ENCODE measurements at places on chromosomes 3 and 15.

- no peak for DNase-seq
Observed at GRCh38 chr15:50979041-50979440, 70.6 kb downstream of the AP4E1 start.

GRCh38 chr15:52252781-52253180, 42.8 kb downstream of the MYO5C start:
- DNase-seq: peak; percentile 91

DNA sequence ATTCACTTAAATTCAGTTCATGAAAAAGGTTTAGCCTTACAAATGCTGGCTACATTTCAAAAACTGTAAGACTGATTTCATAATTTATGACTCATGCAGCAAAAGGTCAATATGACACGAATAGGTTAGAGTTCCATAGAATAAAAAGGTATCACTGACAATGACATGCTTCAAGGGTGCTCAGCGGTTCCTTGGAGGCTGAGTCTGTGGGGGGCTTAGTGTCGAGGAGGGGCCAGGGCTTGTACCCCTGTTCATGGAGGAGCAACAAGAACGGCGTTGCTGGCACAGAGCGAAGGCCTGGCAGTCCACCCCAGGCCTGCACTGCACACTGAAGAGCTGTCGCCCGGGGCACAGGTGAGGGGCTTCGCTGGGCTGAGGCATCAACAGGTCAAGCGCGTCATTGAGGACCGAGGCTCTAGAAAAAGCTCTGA, 174.2 kb downstream of the NR1D2 start:
- peak; percentile 43 for DNase-seq

GRCh38 chr15:75452865-75453702, 1.6 kb upstream of the SIN3A start:
- no peak for DNase-seq

GRCh38 chr3:10758304-10759037, 57.6 kb upstream of the SLC6A11 start:
- DNase-seq: peak; percentile 76

DNA sequence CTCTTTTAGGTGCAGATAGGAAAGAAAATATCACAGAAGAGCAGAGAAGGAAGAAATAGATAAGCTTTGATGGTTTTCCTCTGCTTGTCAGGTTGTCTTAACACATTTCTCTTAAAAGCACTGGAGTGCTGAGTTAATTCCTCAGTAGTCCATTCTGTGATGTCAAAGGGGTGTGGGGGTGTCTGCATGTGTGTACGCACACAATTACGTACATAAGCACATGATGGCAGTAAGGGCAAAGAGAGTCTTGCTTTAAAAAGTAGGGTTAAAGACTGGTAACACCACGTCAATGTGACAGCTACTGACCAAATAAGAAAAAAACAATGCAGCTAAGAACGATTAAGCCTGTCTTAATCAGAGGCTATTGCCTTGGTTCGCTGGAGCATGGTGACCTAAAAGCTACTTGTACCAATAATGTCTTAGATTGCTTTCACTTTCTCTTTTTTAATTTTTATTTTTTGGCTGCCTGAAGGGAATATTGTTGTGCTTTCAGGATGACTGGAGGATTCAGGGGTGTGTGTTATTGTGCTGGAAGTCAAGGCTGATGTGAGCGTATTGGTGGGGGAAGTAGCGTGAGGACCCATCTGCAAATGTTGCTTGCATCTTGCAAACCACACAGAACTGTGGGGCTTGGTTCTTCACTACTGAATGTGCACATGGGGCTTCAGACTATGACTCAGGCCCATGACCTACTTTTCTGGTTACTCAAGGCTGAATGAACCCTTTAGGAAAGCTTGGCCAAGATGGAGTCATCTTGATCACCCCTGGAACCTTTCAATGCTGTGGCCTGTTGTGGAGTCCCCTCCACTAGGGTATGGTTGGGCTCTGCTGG, 417.8 kb upstream of the TPM1 start:
- DNase-seq: no peak
